Stimulated activated CD8-positive, alpha-beta memory T cell treated with anti-CD3 and anti-CD28 coated beads, Interleukin-15, amount 100 ng/mL, for 4 hours (primary cell): ENCODE measurements at places on chromosomes 1 and 21.

- no peak for DNase-seq
Measured at GRCh38 chr1:71414179-71414578, 333.3 kb upstream of the ZRANB2 start.

DNA sequence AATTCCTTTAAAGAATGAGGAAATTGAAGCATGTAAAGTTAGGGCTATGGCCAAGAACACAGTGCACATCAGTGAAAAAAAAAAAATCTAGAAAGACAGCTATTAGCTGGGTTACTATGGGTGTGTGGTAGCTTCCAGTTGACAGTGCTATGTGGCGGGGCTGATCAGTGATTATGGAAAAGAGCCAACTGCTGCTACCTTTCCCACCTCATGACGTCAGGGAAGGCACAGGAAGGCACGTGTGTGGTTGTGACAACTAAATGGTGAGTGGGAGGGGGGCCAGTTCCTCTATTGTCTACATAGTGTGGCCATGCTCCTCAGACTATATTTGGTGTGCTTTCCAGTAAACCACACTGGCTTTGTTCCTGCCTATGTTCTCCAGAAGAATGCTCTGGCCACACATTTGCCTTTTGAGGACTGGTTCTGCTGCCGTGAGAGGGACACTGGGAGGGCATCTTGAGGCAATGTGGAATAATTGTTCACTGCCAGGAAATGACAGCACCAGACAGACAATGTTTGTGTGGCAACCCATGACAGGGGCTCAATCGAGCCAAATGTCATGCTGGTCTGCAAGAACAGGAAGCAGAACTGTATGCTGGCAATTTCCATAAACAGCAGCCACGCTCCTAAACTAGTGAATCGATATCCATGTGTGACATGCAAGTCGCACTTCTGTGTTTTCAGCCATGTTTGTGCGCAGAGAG, 3.0 kb upstream of the SDE2 start:
- DNase-seq: peak; percentile 19

GRCh38 chr1:91026320-91026719, 4.5 kb upstream of the ZNF644 start:
- no peak for DNase-seq

- no peak for DNase-seq
Measured at GRCh38 chr1:13826591-13826990, 126.6 kb downstream of the PRDM2 start.

DNA sequence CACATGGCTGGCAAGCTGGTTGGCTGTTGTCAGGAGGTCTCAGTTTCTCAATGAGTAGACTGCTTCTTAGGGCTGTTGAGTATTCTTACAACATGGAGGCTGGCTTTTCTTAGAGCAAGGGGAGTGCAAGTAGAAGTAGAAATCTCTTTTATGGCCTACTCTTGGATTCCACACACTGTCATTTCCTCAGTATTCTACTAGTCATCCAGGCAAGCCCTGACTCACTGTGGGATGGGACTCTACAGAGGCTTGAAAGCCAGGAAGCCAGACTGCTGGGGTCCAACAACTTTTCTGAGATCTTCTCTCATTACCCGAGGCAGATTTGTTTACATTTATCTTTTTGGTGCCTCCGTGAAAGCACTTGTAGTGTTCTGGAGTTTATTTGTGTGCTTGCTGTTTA, 196.2 kb upstream of the APP start:
- no peak for DNase-seq

GRCh38 chr1:171610385-171610784, 11.7 kb upstream of the MYOCOS start:
- DNase-seq: no peak

DNA sequence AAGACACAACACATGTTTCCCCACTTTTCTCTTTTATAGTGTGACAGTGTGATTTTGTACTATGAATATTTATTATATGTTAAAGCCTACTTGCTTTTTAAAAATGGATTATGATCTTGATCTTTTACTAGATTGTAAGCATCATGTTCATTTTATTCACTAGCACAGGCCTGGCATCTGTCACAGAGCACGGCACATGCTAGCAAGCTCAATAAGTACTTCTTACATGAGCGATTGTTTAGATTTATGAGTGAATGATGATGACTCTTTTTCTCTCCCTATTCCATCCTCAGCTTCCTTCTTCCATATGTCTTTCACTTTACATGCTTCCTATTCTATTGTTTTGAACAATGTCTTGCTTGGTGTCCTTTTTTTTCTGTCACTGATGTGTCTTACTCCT, 1454.1 kb downstream of the MRPL39 start:
- no peak for DNase-seq

DNA sequence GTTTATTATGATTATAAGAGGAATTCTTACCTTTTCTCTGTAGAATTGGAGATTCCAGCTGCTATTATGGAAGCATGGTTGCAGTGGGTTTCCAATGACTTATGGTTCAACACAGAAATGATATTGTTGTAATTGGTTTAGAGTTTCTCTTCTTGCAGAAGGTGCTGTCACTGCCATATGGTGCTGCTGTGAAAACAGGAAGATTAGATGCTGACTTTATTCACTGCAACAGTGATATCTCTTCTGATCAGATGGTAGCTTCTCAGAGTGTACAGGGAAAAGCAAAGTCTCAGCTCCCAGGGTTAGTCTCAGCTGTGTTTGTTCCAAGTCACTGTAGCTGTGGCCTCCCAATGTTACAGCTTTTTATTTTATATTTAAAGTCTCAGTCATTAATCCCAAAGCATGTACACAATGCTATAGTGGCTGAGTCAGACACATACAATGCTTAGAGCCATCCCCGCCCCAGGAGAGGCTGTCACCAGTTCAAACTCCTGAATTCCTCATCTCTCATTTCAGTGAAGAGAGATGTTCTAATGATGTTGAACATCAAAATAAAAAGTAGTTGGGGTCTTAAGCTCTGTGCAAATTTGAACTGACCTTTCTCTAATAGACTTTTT, 42.7 kb upstream of the RGS2 start:
- no peak for DNase-seq

DNA sequence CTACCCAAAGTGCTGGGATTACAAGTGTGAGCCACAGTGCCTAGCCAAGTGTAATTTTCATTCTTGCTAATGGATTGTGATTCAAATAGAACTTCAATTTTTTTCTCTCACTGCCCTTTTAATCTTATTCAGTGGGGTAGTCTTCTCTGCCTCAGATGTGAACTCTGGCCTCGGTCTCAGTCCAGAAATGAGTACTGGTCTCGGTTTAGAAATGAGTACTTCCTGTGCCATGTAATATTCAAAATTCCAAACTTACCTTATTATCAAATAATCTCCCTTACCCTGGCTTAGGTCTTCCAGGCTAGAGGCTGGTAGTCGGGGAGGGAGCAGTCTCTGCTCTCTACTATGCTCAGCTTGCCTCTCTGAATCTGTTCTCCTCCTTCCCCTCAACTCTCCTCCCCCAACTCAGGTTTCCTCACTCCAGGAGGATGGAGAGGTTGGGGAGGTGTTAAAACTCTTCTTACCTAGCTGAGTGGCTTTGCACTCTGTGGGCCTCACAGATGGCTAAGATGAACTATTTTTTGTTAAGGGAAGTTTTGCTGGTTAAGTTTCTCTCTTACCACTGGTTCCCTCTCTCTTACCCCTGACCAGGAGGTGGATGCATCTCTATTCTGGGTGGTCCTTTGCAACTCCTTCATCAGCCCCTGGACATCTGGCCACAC, 4.8 kb upstream of the SLAMF9 start:
- no peak for DNase-seq

GRCh38 chr21:42388740-42389448, 7.0 kb downstream of the TMPRSS3 start:
- no peak for DNase-seq

- DNase-seq: no peak
Measured at GRCh38 chr21:37193006-37193405, 74.1 kb downstream of the VPS26C start.

- no peak for DNase-seq
Measured at GRCh38 chr1:51421964-51422363, 91.6 kb upstream of the TTC39A start.

- DNase-seq: no peak
Measured at GRCh38 chr1:24463776-24464735, 38.6 kb upstream of the RCAN3 start.

DNA sequence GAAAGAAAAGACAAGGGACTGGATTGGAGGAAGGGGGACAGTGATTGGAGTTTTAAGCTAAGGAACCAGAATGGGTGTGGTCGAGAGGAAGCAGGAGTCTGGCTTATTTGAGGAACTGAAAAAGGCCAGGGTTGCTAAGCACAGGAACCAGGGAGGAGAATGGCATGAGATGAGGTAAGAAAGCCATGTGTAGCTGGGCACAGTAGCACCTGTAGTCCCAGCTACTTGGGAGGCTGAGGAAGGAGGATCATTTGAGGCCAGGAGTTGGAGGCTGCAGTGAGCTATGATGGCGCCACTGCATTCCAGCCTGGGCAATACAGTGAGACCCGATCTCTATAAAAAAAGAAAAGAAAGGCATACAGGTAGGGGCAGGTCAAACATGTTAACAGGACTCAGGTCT, 8.1 kb upstream of the KHDRBS1 start:
- no peak for DNase-seq

DNA sequence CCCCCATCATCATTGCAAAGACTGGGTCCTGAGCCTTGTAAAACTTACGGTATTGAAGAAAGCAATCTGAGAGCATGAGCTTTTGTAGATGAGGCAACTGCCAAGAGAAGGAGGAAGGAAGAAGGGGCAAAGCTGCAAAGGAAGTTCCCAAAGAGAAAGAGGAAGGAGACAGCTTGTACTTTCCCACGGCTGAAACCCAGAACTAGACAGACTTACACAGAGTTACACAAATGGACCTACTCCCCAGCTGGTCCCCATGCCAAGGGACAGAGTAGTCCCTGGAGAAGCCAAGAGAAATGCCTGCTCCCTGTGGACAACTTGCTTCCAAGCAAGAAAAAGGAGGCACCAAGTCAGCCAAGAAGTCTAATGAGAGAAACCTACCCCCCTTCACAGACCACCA, 22.6 kb downstream of the SLC5A9 start:
- no peak for DNase-seq

GRCh38 chr1:178784131-178784536, 59.1 kb downstream of the RALGPS2 start:
- DNase-seq: no peak

- DNase-seq: no peak
Measured at GRCh38 chr1:207873055-207873890, 37.7 kb downstream of the CD34 start.

DNA sequence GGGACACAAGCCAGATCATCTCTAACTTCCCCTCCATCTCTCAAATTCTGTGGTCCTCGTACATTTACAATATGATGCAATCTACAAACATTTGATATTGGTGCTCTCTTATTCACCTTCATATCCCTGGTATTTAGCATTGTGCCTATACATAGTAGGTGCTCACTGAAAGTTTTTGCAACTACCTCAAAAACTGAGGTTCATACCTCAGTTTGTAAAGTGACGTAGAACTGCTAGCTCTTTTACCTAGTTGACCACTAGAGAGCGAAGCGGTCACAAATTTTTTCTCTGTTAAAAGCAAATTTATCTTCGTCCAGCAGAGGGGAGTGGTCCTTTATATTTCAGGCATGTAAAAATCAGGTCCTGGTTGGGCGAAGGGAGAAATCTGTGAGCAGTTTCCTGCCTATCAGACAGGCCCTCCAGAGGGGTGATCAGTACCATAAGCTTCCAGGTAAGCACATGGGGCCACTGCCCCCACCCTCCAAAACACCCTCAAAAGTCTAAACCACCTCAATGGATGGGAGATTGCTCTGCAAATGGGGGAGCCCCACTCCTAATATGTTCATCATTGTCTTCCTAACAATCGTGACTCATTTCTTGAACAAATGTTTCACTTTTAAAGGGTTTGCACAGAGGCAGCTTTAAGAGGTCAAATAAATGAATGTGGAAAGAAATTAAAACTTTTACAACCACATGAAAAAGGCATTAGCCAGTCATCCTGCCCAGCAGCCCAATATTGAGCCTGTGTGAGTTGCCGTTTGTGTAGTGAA, 10.6 kb upstream of the HLCS start:
- DNase-seq: peak; percentile 32

DNA sequence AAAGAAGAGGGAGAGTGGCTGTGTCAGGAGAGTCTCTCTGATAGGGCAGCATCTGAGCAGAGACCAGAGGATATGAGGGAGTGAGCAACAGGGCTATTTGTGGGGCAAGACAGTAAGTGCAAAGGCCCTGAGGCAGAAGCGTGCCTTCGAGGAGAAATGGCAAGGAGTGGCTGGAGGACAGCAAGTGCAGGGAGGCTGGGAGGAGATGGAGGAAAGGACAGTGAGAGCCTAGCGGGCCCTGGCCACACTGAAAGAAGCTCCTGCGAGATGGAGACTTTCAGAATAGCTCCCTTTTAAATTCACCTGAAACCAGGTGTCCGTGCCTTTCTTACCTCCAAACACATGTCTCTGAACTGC, 25.2 kb downstream of the EXOC8 start:
- DNase-seq: no peak

- DNase-seq: no peak
Measured at GRCh38 chr1:61080413-61081143, 1.8 kb upstream of the NFIA start.

DNA sequence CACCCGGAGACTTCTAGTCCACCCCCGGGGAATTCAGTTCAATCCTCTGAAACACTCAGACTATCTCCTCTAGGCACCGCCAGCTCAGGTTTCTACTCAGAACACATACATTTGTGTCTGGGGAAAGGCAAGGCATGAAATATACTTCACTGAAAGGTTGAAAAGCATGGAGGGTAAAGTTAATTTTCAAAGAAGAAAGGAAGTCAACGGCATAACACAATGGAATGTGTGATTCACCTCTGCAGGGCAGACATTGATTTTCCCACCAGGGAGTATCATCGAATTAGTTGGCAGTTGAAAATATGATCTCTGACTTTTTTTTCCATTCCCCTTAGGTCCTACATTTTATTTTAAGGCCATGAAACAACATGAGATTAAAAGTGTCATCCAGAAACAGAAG, 669.4 kb downstream of the SMYD3 start:
- no peak for DNase-seq

DNA sequence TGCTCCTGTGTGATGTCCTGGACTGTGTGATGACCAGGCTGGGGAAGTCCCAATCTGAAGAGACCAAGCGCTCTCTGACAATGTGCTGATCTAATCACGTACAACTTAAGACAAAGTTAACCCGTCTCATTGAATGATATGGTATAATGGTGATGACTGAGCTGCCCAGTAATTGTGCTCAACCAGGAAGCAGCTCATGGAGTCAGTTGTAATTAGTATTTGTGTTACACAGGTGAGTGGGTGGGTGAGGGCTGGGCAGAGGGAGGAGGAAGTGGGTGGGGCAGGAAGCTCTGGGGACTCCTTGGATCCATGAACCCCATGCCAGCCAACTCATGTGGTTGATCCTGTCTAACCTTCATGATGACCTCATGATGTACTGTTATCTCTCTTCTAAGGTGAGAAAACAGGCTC, 8.7 kb upstream of the ECE1 start:
- no peak for DNase-seq

DNA sequence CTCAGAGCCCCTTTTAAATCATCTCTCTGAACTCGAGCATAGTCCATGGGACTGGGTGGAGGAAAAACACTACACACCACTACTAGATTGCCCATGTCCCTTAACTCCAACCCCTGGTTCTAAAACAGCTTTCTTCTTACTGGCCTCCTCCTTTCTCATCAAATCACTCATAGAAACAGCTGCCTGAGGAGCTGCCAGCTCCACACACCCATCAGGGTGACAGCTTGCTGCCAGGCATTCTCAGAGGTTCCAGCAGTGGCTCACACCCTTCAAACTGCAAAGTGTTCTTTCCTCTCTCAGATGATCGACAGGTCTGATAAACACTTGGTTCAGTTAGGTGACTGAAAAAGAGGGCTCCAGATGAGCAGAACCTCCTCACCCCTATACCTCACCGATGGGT, 543.0 kb upstream of the PLXNA2 start:
- no peak for DNase-seq
